ENCODE measurements at places on chromosomes 3 and 15.

DNA sequence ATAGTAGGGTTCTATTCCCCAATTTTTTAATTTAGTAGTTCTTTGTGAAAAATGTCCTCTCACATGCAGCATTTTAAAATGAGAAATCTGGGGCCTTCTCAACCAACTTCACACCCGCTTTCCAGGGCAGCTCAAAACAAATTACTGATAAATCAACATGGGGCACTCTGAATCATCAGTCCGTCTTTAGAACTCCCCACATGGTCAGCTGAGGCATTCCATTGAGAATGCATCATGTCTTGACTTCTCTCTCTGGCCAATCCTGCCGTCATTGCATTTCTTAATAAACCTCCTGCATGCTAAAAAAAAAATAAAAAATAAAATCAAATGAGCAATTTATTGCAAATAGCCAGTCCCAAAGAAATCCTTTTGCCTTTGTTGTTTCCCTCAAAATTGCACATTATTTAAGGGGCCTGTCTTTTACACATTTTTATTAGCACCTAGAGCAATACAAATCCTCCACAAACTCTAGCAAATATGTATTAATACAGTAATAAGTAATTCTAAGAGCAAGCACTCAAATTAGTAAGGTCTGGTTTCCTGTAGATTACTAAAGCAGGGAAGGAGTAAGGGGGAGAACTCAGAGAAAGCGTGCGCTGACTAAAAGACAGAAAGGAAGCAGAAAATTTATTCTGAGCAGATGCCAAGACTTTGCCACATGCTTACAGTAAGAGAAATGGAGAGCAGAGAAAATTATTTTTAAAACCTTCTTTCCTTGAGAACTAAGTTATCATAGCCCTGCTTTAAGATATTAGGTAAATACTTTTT lies 175.7 kb downstream of the TNIK start:
- no peak for DNase-seq

- no peak for DNase-seq
Measured at GRCh38 chr15:68635141-68635540, 56.3 kb downstream of the CORO2B start.

GRCh38 chr3:153210146-153210545 lies 48.1 kb downstream of the RAP2B start:
- DNase-seq: peak; percentile 45

GRCh38 chr3:46884929-46885328 lies 7.4 kb downstream of the PTH1R start:
- no peak for DNase-seq

- DNase-seq: no peak
Measured at GRCh38 chr3:17013050-17013449, 128.3 kb downstream of the PLCL2 start.

Measured in CD4-positive, alpha-beta T cell treated with Interleukin-6 at 100 ng/mL for 8 hours (primary cell).